Neural progenitor cell (in vitro differentiated cells): ENCODE measurements at places on chromosomes 2 and 18.

DNA sequence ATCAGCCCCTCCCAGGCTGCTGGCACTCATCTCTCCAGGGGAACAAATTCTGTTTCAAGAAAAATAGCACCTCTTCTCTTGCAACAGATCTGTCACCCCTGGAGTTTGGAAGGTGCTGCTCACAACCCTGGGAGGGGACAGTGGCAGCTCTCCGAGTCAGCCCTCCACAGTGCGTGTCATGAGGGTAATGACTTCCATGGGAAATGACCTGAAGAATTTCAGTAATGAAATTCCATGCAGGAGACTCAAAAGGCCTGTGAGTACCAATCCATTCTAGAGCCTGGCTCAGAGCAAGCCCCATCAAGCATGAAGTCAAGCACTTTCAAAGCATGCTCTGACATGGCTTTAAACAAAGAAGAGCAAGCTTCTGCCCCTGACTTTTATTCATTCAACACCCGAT is 276.3 kb upstream of the PARD3B start:
- DNase-seq: no peak

- no peak for DNase-seq
Measured at GRCh38 chr2:60364491-60364890, 189.0 kb downstream of the BCL11A start.

- no peak for DNase-seq
Measured at GRCh38 chr2:129192117-129192516, 787.3 kb upstream of the RAB6C start.

DNA sequence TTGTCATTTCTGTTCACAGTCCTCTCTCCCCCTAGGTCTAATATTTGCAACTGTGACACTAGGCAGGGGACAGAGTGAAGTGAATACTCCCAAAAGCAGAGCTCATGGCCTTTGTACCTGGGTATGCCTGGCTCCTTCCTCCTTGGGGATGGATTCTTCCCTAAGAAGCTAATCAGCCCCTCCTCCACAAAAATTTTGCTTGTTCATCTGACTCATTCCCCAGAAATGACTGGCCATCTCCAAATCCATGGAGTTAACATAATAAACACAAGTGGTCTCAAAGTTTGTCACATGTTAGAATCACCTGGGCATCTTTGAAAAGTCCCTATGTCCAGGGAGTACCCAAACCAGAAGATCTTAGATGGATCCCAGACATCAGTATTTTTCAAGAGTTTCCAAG is 65.3 kb downstream of the SUCLG1 start:
- no peak for DNase-seq

DNA sequence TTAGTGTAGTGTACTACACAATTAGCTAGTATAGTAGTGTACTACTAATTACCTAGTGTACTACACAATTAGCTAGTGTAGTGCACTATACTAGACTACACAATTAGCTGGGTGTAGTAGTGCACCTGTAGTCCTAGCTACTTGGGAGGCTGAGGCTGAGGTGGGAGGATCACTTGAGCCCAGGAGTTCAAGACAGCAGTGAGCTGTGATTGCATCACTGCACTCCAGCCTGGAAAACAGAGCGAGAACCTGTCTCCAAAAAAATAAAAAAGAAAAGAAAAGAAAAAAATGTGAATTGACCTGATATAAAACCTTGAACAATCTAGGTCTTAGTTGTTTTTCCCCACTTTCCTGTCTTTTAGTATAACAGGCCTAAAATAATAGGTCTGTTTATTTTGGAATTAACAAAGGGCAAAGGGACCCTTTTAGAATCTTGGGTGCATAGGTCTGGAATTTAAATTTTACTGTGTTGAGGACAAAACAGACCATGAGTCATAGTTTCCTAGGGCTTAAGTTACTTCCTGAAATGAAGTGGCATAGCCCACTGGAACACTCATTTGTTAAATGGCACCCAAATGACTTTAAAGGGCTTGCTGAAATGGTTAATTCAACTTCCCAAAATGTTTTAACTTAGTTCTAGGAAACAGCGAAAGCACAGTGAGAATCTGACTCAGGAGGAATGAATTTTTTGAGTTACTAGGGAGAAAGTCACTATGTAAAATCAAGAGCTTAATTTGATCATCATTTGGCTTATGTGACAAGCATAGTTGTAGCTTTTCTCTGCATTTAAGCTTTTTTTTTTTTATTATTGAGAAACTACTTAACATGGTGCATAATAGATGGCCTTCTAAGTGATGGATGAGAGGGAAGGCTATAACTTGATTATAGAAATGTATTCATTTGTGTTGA is 50.7 kb upstream of the ARL5A start:
- DNase-seq: no peak

DNA sequence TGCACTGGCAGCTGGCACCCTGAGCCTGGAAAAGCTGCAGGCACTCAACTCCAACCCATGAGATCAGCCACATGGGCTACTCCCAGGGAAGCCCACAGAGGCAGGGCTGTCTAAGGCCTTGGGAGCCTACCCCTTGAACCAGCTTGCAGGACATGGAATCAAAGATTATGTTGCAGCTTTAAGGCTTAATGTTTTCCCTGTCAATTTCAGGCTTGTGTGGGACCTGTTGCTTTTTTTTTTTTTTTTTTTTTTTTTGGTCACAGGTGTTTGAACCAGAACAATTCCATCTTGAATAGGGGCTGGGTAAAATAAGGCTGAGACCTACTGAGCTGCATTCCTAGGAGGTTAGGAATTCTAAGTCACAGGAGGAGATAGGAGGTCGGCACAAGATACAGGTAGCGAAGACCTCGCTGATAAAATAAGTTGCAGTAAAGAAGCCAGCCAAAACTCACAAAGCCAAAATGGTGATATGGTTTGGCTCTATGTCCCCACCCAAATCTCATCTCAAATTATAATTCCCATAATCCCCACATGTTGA is 7.5 kb upstream of the IL1A start:
- DNase-seq: no peak

DNA sequence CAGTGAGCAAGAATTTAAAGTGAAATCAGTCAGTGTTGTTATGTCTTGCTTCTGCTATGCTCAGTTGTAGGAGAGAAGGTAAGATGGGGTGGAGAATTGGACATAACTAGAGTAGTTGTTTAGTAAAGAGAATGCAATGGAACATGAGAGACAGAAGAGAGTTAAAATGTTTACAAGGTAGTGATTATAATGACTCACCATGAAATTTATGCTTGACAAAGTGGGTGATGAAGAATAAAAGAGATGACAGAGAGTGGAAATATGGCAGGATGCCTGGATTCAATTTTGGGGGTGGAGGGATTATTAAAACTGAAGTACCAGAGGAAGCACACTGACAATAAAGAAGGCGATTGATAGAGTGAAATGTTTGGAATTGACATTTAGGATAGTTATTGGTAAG is 10.6 kb downstream of the SCG2 start:
- DNase-seq: no peak

GRCh38 chr2:121232626-121233265 is 52.3 kb downstream of the TFCP2L1 start:
- DNase-seq: no peak

GRCh38 chr2:190994148-190994547 is 19.8 kb downstream of the STAT1 start:
- DNase-seq: no peak

GRCh38 chr2:130393318-130393910 is 37.6 kb downstream of the PTPN18 start:
- no peak for DNase-seq

GRCh38 chr18:32368991-32369390 is 101.7 kb downstream of the GAREM1 start:
- no peak for DNase-seq

- no peak for DNase-seq
Measured at GRCh38 chr2:127401757-127402695, 14.3 kb upstream of the MAP3K2 start.

DNA sequence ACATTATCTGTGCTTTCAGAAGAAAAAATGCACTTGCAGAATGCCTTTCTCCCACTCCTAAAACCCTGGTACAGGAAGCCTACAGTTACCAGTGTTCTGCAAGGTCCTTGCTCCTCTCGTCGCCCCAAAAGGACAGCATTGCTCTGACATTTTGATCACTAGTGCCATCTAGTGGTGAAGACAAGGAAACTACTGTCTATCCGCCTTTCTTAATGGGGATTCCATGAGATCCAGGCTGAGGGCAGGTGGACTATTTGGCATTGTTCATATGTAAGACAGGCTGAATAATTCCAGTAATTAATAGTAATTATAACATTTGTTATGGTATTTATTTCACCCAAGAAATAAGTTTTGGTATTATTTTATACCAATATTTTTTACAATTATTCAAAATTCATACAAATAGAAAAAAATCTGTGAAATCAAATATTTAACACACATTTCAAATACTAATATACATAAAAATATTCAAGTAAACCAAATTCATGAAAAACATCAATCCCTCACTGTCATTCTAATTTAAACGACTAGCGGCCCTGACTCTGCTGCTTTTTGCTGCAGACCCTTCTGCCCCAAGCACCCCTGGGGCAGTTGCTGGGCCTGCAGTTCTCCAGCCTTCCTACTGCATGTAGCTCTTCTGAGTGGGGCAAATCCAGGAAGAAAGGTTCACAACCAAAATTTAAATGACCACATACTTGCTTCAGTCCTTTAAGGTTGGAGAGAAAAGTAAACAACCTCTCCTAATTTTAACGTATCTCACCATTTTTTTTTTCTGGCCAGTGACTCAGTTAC is 19.0 kb downstream of the TPGS2 start:
- DNase-seq: peak; percentile 84

DNA sequence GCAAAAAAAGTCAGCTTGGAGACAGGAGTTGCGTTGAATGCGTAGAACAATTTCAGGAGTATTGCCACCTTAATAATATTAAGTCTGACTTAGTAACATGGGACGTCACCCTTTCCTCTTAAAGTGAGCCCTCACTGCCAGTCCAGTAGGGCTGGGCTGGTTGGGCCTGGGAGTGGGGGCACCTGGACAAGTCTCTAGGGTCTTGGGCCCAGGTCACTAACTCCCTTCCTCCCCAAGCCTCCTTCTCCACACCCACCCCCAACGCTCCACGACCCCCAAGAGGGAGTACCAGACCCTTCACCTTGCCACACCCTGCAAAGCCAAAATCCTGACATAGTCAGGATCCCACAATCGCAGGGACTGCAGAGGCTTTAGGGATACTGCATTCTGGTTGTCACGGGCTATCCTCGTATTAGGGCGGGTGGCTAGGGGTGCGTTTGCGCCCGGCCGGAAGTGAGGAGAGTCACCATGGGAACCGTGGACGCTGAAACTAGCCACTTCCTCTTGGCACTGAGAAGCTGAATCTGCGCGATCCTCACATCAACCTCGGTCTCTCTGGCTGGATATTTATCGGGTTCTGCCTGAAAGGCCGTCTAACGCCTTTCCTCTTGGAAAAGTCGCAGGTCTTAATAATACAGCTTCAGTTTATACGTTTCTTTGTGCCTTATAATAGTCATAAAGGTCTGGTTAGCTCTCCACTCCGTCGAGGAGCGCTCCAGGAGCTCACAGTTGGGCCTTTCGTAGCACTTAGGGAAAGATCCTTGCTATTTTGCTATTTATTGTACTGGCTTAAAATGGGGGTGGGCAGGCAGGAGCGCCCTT is 10.3 kb upstream of the CXXC1 start:
- peak; percentile 77 for DNase-seq

- DNase-seq: no peak
Measured at GRCh38 chr2:222722327-222722946, 51.0 kb downstream of the MOGAT1 start.

- DNase-seq: peak; percentile 42
Measured at GRCh38 chr2:27263287-27264252, 723 bp upstream of the SLC30A3 start.

DNA sequence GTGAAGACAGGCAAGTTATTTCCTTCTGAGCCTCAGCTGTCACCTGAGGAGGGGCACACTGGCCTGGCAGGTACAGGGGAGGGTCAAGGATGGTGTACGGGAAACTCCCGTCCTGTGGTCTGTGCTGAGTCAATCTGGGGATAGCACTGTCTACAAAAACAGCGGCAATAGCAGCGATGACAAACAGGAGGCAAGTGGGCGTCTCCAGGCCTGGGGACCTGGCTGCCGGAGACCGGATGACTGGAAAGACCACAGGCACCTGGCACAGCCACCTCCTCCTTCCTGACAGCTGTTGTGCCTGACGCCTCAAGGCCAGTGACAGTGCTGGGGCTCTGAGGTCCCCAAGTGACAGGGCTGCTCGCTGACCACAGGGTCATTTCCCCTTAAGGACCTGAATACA is 202.1 kb upstream of the HS6ST1 start:
- DNase-seq: no peak

GRCh38 chr2:121251497-121251896 is 33.5 kb downstream of the TFCP2L1 start:
- DNase-seq: no peak

DNA sequence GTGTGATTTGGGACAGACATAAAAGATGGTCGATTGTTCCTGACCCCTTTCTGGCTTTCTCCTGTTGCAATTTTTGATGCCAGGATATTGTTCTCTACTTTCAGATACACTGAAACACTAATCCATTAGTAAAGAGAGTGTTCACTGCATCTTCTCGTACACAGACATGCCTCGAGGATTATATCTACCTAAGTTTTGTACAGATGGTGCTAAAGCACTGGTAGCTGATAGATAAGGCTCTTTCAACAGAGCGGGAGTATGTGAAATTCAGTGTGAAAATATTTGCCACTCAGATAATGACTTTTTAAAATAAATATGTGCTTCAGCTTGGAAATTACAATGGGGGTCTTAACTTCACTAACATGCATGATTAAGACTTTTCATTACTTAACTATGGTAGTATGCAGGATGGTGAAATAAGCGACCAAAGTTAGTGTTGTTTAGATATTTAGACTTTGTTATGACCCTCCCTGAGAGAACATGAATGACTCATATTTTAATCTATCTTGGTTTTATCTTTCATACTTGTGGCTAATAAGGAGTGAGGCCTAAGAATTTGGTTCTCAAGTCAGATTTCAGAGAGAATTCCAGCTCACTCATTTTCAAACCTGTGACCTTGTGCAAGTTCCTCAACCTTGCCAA is 474.9 kb downstream of the NRXN1 start:
- no peak for DNase-seq

DNA sequence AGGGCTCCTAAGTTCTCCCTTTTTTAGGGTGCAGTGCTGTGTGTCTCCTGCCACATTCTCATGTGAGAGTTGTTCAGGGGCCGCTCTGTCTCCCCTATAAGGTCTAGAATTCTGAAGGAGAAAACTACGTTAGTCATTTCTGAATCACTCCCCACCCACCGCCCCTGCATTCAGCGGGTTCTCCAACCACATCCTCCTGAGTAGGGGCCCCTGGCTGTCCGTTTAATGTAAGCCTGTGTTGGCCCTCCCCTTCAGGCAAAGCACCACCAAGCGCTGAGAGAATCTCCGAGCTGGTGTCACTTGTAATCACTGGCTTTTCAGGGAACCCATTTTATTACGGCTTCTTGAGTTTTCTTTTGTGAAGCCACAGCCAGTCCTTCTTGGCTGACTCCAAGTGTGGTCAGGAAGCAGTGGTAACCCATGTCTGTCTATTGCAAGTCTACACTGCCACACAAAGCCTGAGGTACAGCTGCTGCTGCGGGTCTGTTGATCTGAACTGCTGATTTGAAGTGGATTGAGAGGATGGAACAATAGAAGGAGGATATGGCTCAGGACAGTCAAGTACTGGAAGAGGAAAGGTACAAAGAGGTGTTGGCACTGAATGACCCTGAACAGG is 16.9 kb downstream of the LCT start:
- DNase-seq: no peak

- DNase-seq: no peak
Measured at GRCh38 chr2:3173031-3173430, 204.6 kb downstream of the EIPR1 start.

GRCh38 chr2:206259376-206260187 is 14.9 kb upstream of the ZDBF2 start:
- DNase-seq: no peak

GRCh38 chr2:69625078-69625795 is 18.3 kb downstream of the AAK1 start:
- no peak for DNase-seq

GRCh38 chr2:63818271-63818670 is 23.4 kb upstream of the UGP2 start:
- DNase-seq: no peak
